Smooth muscle cell of the brain vasculature (primary cell): ENCODE measurements at places on chromosomes 11 and 22.

DNA sequence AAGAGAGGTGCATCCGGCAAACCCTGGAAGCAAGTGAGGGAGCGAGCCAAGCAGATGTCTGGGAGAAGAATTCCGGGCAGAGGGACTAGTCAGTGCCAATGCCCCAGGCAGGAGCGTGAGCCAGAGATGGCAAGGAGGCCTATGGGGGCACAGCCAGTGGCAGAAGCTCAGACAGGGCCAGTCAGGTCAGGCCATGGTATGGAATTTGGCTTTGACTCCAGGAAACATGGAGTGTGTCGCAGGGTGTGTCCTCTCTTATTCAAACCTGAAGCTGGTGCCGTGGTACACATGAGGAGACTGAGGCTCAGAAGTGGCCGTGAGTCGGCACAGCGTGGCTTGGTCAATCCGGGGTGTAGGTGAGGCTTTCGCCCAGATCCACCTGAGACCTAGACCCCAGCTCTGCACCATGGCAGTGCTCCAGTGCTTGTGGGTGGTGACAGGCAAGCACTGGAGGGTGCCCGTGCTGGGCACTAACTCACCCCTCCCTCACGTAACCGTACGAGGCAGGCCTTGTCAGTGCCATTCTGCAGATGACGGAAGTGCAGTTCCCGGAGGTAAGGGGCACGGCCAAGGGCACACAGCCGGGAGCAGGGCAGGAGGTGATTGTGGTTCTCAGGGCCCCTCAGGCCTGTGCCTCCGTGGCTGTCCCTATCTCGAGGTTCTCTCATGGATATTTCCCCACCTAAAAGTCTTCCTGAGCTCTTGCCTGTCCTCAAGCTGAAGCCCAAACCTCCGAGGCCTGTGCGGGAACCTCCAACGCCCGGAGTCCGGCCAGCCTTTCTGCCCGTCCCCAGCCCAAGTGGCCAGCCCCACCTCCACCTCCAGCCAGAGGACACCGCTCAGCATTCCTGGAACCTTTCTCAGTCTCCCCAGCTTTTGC is 10.6 kb upstream of the SPI1 start:
- no peak for DNase-seq

- DNase-seq: no peak
These were observed 1053.8 kb downstream of the LRRC4C start for GRCh38 chr11:40405614-40406013.

GRCh38 chr11:31943056-31943780 is 132.1 kb upstream of the PAX6 start:
- no peak for DNase-seq

- DNase-seq: no peak
These were observed 292.8 kb upstream of the SYN3 start for GRCh38 chr22:33350961-33351360.

DNA sequence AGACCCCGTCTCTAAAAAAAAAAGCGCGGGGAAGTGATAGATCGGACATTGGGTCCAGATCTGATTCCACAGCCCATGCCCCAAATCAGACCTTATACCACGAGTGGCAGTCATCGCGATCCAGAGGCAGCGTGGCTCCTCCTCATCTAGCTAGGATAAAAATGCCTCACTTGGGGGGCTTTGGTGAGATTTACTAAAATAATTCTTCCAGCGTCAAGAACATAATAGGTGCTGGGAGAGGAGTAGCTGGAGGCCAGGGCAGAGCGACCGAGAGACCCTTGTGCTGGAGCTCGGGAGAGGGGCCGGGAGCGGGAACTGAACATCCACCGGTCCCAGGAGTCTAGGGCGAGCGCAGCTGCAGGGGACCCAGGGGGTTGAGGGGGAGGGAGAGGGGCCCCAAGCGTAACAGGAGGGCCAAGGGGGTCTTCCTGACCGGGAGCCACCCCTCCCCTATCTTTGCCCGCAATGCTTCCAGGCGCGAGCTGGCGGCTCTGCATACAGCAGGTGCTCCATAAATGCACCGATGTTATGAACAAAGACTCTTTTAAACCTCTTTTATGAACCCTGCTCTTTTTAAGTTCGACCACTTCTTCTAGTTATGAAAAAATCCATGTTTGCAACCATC is 823 bp upstream of the CPT1A start:
- no peak for DNase-seq

DNA sequence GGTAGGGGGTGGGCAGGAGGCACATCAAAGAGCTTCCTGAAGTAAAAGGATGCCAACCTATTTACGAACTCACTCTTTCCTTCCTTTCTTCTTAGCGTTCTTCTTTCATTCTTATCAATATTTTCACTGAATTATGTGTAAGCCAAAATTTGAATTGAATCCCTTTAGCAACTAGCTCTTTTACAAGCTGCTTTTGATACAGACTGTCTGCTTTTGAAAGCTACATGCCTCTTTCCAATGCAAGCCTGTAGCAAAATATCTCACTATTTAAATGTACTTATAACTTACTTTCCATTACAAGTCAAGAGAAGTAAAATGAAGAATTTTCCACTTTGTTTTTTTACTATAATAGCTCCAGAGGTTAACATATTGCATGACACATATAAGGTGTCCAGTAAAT is 186.6 kb downstream of the NXPE2 start:
- no peak for DNase-seq

GRCh38 chr11:124935548-124936514 is at the start of gene HEPACAM:
HEPACAM (minus strand) TSS chr11:124936047; CDS start chr11:124936006, 41 bp downstream.
- no peak for DNase-seq

DNA sequence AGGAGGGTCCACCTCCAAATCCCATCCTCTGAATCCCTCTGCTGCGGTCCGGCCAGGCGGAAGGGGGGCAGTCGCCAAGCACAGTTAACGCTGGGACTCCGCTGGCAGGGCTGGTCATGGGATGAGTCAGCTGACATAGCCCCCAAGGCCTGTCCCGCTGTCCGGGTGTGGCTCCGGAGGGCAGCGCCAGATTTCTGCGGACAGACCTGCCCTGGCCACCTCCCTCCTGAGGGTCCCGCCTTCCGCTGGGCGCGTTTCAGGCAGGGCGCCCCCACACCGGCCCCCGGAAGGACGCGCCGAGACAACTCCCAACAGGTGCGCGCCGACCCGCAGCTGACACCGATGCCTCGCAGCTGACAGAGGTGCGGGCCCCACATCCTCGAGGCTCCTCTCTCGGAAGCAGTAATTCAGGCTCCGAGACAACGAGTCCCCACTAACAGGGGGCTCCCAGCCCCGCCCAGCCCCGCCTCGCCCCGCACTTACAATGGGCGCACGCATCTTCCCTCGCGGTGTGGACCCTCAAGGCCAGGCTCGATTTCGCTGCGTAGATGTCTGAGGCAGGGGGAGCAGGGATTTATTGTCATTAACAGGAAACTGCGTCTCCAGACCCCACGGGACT is 607 bp downstream of the PLAAT3 start:
- no peak for DNase-seq

DNA sequence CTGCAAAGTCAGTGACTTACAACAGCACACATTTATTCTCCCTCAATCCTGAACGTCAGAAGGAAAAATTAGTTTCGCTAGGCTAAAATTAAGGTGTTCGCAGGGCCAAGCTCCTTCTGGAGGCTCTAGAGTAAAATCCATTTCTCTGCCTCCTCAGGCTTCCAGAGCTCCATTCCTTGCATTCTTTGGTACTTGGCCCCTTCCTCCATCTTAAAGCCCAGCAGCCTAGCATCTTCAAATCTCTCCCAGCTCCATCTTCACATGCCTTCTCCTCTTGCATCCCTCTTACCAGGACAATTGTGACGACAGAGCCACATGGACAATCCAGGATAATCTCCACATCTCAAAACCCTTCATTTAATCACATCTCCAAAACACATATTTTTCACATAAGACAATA is 165.0 kb downstream of the GRIA4 start:
- no peak for DNase-seq

- no peak for DNase-seq
These were observed 26.0 kb downstream of the PTPN5 start for GRCh38 chr11:18765554-18765953.

GRCh38 chr22:36922105-36922608 is 8.7 kb downstream of the CSF2RB start:
- no peak for DNase-seq

GRCh38 chr11:61787928-61788491 is 4.4 kb downstream of the TMEM258 start:
- DNase-seq: peak; percentile 24

DNA sequence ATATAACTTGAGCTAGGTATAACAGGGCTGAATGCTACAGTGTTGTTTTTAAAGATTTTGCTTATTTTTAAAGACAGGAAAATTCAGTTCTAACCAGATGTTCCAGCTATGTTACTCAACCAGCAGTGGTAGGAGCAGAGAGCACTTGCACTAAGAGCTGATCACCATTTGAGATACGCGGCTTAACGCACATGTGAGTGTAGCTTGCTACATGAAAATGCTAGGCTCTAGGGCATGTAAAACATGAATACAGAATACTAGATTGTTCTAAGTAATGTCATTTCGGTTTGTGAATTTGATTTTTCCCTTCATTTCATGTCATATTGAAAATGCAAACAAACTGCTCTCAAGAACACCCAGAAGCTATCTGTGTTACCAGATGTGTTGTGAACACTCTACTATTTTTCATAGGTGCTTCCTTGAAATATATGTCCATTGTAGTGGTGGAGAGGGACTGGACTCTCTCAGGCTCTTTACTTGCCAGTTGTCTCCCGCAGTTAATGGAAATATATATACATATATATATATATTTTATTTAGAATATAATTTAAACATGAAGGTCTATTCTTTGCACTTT is 10.8 kb upstream of the TECTA start:
- no peak for DNase-seq
